Calu3 (cell line): ENCODE measurements at places on chromosomes 12 and 14. TPM values are rescaled to one million over a fixed set of nuclear protein-coding genes. Genes with fewer than 3 reads are reported as not detected.
A peak's percentile ranks its signal among the peaks of the same experiment; 100 is the strongest.

Gene GLRX5
- 54.8 and 58.0 TPM in 2 replicates for total RNA-seq

Gene CLEC2A
- not detected in 2 replicates for total RNA-seq

Gene SERPINA10
- not detected in 2 replicates for total RNA-seq

GRCh38 chr12:68405343-68405781 is 73.2 kb upstream of the MDM1 start:
- no peaks in the 10 kb centered on the region for H3K36me3 ChIP-seq
- no peaks in the 10 kb centered on the region for H3K27me3 ChIP-seq
- no peak overlapping the region for H3K4me3 ChIP-seq
- no peak overlapping the region for H3K27ac ChIP-seq
- no peak for DNase-seq

- DNase-seq, result no peak
- H3K27me3 ChIP-seq, result peaks cover 34% of the 10 kb centered on the region
- H3K27ac ChIP-seq, result no peak overlapping the region
- no peak overlapping the region for H3K4me3 ChIP-seq
- no peaks in the 10 kb centered on the region for H3K36me3 ChIP-seq
Measured at GRCh38 chr14:24607081-24607480, 2.4 kb downstream of the GZMH start.

- peaks cover 8% of the 10 kb centered on the region for H3K4me1 ChIP-seq
- H3K27me3 ChIP-seq, result no peaks in the 10 kb centered on the region
- H3K4me3 ChIP-seq, result no peak overlapping the region
- no peak for DNase-seq
- H3K27ac ChIP-seq, result no peak overlapping the region
Measured at GRCh38 chr12:42213954-42214426, 24.1 kb downstream of the YAF2 start.

DNA sequence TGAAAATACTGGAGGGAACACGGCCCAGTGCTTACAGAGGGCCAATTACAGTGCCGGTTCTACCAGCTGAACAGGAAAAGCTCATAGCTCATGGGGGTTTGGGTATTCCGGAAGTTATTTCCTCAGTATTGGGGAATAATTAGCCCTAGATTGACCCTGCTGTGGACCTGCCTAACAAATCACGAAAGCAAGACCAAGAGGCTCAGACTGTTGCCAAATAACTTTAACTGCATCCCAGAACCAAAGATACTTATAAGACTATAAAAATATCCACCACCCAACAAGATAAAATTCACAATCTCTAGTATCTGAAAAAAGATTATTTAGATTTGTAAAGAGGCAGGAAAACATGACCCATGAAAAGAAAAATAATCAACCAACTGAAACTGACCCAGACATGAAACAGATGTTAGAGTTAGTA is 8.0 kb upstream of the OR5AU1 start:
- peak; percentile 6 for DNase-seq
- H3K27ac ChIP-seq, result no peak overlapping the region
- H3K4me3 ChIP-seq, result no peak overlapping the region
- H3K27me3 ChIP-seq, result peaks cover 57% of the 10 kb centered on the region

DNA sequence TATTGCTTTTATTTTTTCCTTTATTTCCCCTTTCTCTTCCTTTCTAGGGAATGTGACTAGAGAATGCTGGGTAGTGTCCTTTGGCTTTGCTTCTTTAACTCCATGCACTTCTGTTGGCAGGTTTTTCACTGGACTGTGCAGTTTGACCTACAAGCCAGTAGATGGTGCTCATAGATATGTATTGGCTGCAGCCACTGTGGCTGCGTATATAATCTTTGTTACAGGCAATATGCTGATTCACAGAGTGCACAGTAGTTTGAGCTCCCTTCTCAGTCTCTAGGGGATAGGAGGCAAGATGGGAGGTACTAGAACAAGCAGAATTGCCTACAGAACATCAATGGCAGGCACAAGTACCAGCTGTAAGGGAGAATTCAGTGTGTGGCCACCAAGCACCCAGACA is 503.5 kb downstream of the LRFN5 start:
- H3K36me3 ChIP-seq, result no peaks in the 10 kb centered on the region
- no peaks in the 10 kb centered on the region for H3K4me1 ChIP-seq
- no peak for DNase-seq
- H3K27me3 ChIP-seq, result no peaks in the 10 kb centered on the region
